ENCODE measurements at places on chromosomes 3 and 15.

GRCh38 chr3:141471160-141471559 lies 15.7 kb upstream of the RASA2 start:
- no peak overlapping the region for H3K27ac ChIP-seq
- no peaks in the 10 kb centered on the region for H3K27me3 ChIP-seq
- no peak overlapping the region for H3K4me3 ChIP-seq
- H3K36me3 ChIP-seq, result no peaks in the 10 kb centered on the region
- DNase-seq, result no peak

DNA sequence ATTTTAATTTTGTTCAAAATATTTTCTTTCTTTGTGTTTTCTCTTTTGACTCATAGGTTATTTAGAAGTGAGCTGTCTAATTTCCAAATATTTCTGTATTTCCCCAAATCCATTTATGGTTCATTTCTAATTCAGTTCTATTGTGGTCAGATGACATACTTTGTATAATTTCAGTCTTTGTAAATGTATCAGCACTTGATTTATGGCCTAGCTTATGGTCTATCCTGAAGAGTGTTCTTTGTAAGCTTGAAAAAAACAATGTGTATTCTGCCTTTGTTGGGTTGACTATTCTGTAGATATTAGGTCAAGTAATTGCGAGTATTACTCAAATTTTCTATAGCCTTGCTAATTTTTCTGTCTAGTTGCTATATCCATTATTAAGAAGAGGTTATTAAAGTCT lies 311.2 kb downstream of the OCA2 start:
- H3K27me3 ChIP-seq, result no peaks in the 10 kb centered on the region
- no peak overlapping the region for H3K27ac ChIP-seq
- no peak for DNase-seq
- no peaks in the 10 kb centered on the region for H3K36me3 ChIP-seq

DNA sequence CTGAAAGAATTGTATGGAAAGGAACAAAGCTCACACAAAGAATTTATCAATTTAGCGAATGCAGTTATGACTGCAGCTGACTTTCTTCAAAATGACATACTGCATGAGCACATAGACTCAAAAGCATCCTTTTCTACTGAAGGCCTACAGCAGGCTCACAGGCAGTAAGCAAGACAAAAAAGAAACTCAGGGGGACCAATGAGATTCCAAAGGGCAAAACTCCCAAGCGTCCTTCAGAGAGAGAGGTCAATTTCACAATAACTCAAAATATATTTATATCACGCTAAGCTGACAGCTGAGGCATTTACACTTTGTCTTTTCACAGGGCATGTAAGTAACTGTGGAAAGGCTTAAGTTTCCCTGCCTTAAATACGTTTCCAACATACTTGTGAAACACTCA lies 427.9 kb upstream of the RASGRP1 start:
- H3K27ac ChIP-seq, result no peak overlapping the region
- H3K4me1 ChIP-seq, result peaks cover 20% of the 10 kb centered on the region
- no peaks in the 10 kb centered on the region for H3K27me3 ChIP-seq
- no peak for DNase-seq
- H3K36me3 ChIP-seq, result no peaks in the 10 kb centered on the region
- no peak overlapping the region for H3K4me3 ChIP-seq

GRCh38 chr3:128217702-128218547 lies 64.6 kb downstream of the EEFSEC start:
- no peak overlapping the region for H3K4me3 ChIP-seq
- no peaks in the 10 kb centered on the region for H3K36me3 ChIP-seq
- H3K4me1 ChIP-seq, result no peaks in the 10 kb centered on the region
- no peak overlapping the region for H3K27ac ChIP-seq

GRCh38 chr3:71485896-71486295 lies 97.6 kb downstream of the FOXP1 start:
- H3K4me1 ChIP-seq, result no peaks in the 10 kb centered on the region
- no peak overlapping the region for H3K4me3 ChIP-seq
- no peaks in the 10 kb centered on the region for H3K27me3 ChIP-seq

- H3K4me3 ChIP-seq, result no peak overlapping the region
- peak; percentile 53 for DNase-seq
- H3K4me1 ChIP-seq, result no peaks in the 10 kb centered on the region
- no peak overlapping the region for H3K27ac ChIP-seq
- peaks cover 73% of the 10 kb centered on the region for H3K36me3 ChIP-seq
Measured at GRCh38 chr3:15051531-15051930, 13.6 kb downstream of the MRPS25 start.

DNA sequence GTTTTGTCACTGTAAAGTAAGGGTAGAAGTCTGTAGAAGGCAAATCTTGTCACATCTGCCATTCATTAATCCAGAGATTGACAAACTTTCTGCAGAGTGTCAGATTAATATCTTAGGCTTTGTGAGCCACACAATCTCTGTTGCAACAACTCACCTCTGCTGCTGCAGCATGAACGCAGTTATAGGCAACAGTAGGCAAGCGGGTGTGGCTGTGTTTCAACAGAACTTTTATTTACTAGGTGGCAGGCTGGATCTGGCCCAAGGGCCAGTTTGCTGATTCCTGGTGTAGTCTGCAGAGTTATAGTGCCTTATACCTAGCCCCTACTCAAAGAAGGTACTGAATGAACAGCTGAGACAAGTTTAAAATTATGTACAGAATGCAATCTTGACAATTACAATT lies 396.7 kb downstream of the FOXP1 start:
- H3K4me1 ChIP-seq, result peaks cover 3% of the 10 kb centered on the region
- H3K36me3 ChIP-seq, result no peaks in the 10 kb centered on the region
- no peaks in the 10 kb centered on the region for H3K27me3 ChIP-seq
- H3K4me3 ChIP-seq, result no peak overlapping the region
- no peak for DNase-seq

GRCh38 chr15:43029476-43029875 lies 76.4 kb downstream of the UBR1 start:
- H3K4me1 ChIP-seq, result no peaks in the 10 kb centered on the region
- no peak overlapping the region for H3K4me3 ChIP-seq
- H3K36me3 ChIP-seq, result peaks cover 96% of the 10 kb centered on the region
- DNase-seq, result no peak

- DNase-seq, result no peak
- H3K27me3 ChIP-seq, result no peaks in the 10 kb centered on the region
- H3K4me1 ChIP-seq, result peaks cover 84% of the 10 kb centered on the region
- H3K36me3 ChIP-seq, result no peaks in the 10 kb centered on the region
- no peak overlapping the region for H3K4me3 ChIP-seq
- no peak overlapping the region for H3K27ac ChIP-seq
Measured at GRCh38 chr15:67143646-67144045, 78.2 kb downstream of the SMAD3 start.

- no peak overlapping the region for H3K27ac ChIP-seq
- no peak overlapping the region for H3K4me3 ChIP-seq
- H3K27me3 ChIP-seq, result no peaks in the 10 kb centered on the region
- no peak for DNase-seq
- H3K4me1 ChIP-seq, result peaks cover 5% of the 10 kb centered on the region
- no peaks in the 10 kb centered on the region for H3K36me3 ChIP-seq
Measured at GRCh38 chr3:65245133-65246063, 557.6 kb upstream of the ADAMTS9 start.

DNA sequence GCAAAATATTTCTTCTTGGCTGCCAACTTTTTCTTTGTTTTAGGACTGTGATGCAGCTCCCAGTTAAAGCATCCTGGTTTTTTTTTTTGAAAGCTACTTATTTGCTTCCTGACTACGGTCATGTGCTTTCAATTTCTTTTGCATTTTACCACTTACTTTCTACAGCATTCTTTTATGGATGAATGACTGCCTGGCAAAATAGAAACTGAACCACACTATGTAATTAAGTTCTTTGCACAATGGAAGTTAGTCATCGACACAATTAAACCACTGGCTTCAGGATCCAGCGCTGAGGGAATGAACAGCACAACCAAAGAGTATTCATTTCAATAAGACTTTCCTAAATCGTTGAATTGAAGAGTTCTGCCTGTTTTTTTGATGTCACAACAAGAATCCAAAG lies 82.2 kb upstream of the EPHA3 start:
- H3K4me3 ChIP-seq, result no peak overlapping the region
- no peak for DNase-seq
- H3K27me3 ChIP-seq, result no peaks in the 10 kb centered on the region
- no peak overlapping the region for H3K27ac ChIP-seq

DNA sequence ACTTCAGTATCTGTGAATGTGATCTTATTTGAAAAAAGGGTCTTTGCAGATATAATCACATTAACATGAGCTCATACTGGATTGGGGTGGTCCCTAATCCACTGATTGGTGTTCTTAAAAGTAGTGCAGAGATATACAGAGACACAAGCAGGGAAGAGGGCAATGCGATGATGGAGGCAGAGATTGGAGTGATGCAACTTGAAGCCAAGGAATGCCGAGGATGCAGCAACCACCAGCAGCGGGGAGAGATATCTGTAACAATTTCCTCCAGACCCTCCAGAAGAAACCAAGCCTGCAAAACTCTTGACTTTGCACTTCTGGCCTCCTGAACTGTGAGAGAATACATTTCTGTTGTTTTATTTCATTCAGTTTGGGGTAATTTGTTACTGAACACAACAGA lies 171.0 kb upstream of the MBNL1 start:
- H3K4me3 ChIP-seq, result no peak overlapping the region
- no peaks in the 10 kb centered on the region for H3K4me1 ChIP-seq
- H3K36me3 ChIP-seq, result no peaks in the 10 kb centered on the region
- H3K27me3 ChIP-seq, result no peaks in the 10 kb centered on the region
- H3K27ac ChIP-seq, result no peak overlapping the region

- H3K4me3 ChIP-seq, result no peak overlapping the region
- H3K36me3 ChIP-seq, result no peaks in the 10 kb centered on the region
- no peaks in the 10 kb centered on the region for H3K27me3 ChIP-seq
- H3K27ac ChIP-seq, result no peak overlapping the region
Measured at GRCh38 chr15:44366971-44367370, 60.5 kb upstream of the CTDSPL2 start.

DNA sequence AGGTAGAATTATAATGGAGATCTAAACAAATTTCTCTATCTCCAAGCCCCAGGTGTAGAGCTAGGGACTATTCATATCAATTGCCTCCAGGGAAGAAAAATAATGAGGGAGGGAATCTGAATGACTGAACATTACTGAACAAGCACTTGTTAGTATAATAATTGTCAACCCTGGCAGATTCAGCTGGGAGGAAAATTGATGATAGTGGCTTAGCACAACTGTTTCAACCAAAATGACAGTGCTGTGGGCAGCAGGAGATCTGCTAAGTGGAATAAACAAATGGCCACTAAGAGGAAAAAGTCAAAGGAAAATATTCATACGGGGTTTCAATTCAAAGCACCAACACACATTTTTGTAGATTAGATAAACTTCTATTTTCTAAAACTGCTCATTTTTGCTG lies 294.9 kb upstream of the ZNF385D start:
- H3K27ac ChIP-seq, result no peak overlapping the region
- DNase-seq, result no peak
- H3K4me3 ChIP-seq, result no peak overlapping the region

DNA sequence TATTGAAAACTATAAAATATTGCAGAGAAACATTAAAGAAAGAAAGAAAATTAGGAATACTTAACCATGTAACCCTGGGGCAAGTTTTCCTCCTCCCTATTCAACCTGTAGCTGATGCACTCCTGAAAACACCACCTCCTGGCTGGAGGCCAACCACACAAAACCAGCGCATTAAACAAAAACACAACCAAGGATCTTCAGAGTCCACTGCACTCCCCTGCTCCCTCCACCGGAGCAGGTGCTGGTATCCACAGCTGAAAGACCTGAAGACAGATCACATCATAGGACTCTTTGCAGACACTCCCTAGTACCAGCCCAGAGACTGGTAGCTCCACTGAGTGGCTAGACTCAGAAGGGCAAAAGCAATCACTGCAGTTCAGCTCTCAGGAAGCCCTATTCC lies 13.6 kb upstream of the ADAMTS17 start:
- no peaks in the 10 kb centered on the region for H3K27me3 ChIP-seq
- no peak for DNase-seq
- H3K27ac ChIP-seq, result no peak overlapping the region
- no peak overlapping the region for H3K4me3 ChIP-seq
- H3K4me1 ChIP-seq, result peaks cover 10% of the 10 kb centered on the region

DNA sequence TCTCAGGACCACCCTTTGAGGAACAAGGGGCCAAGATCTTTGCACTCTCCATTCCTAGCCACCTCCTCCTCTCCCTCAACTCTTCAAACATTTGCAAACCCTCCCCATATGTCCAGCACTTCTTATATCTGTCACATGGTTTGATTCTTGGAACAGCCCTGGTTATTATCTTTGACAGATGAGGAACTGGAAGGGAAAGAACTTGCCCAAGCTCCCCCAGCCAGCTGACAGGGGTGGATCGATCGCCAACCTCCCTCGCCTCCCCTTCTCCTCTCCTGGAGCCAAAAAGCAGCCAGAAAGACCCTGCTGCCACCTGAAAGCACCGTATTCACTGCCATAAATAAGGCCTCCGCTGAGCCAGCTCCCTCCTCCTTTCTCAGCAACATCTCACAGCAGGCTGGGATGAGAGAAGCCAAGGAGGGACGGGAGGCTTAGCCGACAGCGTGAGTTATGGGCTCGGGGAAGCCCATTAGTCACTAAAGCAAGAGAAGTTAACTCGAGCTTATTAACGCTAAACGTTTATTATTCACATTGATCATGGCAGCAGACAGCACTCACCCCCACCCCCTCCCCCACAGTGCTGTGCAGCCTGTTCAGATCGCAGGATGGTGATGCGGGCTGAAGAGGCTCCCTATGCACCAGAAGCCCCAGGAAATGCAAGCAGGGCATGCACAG lies 22.2 kb upstream of the FGD5 start:
- H3K36me3 ChIP-seq, result no peaks in the 10 kb centered on the region
- H3K4me1 ChIP-seq, result peaks cover 34% of the 10 kb centered on the region
- no peaks in the 10 kb centered on the region for H3K27me3 ChIP-seq
- H3K4me3 ChIP-seq, result no peak overlapping the region
- no peak overlapping the region for H3K27ac ChIP-seq

GRCh38 chr3:23189187-23189586 lies 13.9 kb upstream of the UBE2E2 start:
- H3K36me3 ChIP-seq, result no peaks in the 10 kb centered on the region
- no peak overlapping the region for H3K27ac ChIP-seq
- no peak overlapping the region for H3K4me3 ChIP-seq
- no peaks in the 10 kb centered on the region for H3K4me1 ChIP-seq

GRCh38 chr3:110193074-110193473 lies 855.7 kb upstream of the DPPA4 start:
- no peak overlapping the region for H3K27ac ChIP-seq
- no peaks in the 10 kb centered on the region for H3K36me3 ChIP-seq
- DNase-seq, result no peak
- H3K4me1 ChIP-seq, result no peaks in the 10 kb centered on the region
- no peaks in the 10 kb centered on the region for H3K27me3 ChIP-seq

GRCh38 chr15:72685925-72686794 lies at the start of the genes BBS4 and HIGD2B:
Gene BBS4, plus strand, starts transcription at chr15:72686207. Its CDS starts 21 bp downstream, at chr15:72686228.
Gene HIGD2B, minus strand, starts transcription at chr15:72686182. Its CDS starts 9,808 bp downstream, at chr15:72676374.
- peak within 1 kb of the TSS; percentile 90 for H3K27ac ChIP-seq
- peak; percentile 93 for DNase-seq
- H3K4me1 ChIP-seq, result peaks cover 21% of the 10 kb centered on the region
- no peaks in the 10 kb centered on the region for H3K36me3 ChIP-seq
- no peaks in the 10 kb centered on the region for H3K27me3 ChIP-seq

- no peaks in the 10 kb centered on the region for H3K27me3 ChIP-seq
- peaks cover 46% of the 10 kb centered on the region for H3K4me1 ChIP-seq
- peak overlapping the region; percentile 85 for H3K4me3 ChIP-seq
Measured at GRCh38 chr15:56919609-56920366, 1.3 kb downstream of the TCF12 start.

- H3K4me3 ChIP-seq, result no peak overlapping the region
- peak; percentile 55 for DNase-seq
- peaks cover 45% of the 10 kb centered on the region for H3K4me1 ChIP-seq
- peak overlapping the region; percentile 73 for H3K27ac ChIP-seq
- H3K36me3 ChIP-seq, result no peaks in the 10 kb centered on the region
- no peaks in the 10 kb centered on the region for H3K27me3 ChIP-seq
Measured at GRCh38 chr3:125165189-125165947, 47.2 kb downstream of the SLC12A8 start.

- no peaks in the 10 kb centered on the region for H3K36me3 ChIP-seq
- peaks cover 21% of the 10 kb centered on the region for H3K4me1 ChIP-seq
- no peak for DNase-seq
- no peak overlapping the region for H3K27ac ChIP-seq
- H3K27me3 ChIP-seq, result peaks cover 4% of the 10 kb centered on the region
Measured at GRCh38 chr3:72102112-72102616, 317.2 kb upstream of the PROK2 start.
